ENCODE measurements at places on chromosomes 2 and 18. TPM values are rescaled to one million over a fixed set of nuclear protein-coding genes. Genes with fewer than 3 reads are reported as not detected.

Gene HOXD10
- not detected for total RNA-seq

Gene TMEM37
- total RNA-seq, result not detected

Gene ALK
- total RNA-seq, result not detected

Gene SERPINB4
- total RNA-seq, result 1.9 TPM

Gene TBR1
- not detected for total RNA-seq

Gene SEC11C
- 72.5 TPM for total RNA-seq

Gene FBXO48
- 0.72 TPM for total RNA-seq

Gene ACADL
- not detected for total RNA-seq

Gene COL3A1
- 1.5 TPM for total RNA-seq

Gene CHST9
- not detected for total RNA-seq

Gene LIMS3
- total RNA-seq, result 0.15 TPM

Gene SAG
- total RNA-seq, result not detected

Gene UGT1A1
- total RNA-seq, result not detected

Gene SALL3
- total RNA-seq, result not detected

Gene INHBB
- total RNA-seq, result not detected

Gene ITGB6
- 58.8 TPM for total RNA-seq

Gene SERPINB13
- 8.0 TPM for total RNA-seq

Gene TWIST2
- total RNA-seq, result 23.1 TPM

Gene ELOA2
- not detected for total RNA-seq

Gene NGEF
- 0.04 TPM for total RNA-seq

Gene SMCHD1
- total RNA-seq, result 15.8 TPM

Gene GULP1
- 10.3 TPM for total RNA-seq

Gene COL4A4
- under 0.01 TPM for total RNA-seq

Gene PLEK
- total RNA-seq, result not detected

Gene ACVR1C
- total RNA-seq, result 0.30 TPM

Gene PSMA8
- total RNA-seq, result not detected

Gene PIK3C3
- 33.7 TPM for total RNA-seq

Gene ABCB6
- total RNA-seq, result 9.5 TPM

Gene UGT1A10
- total RNA-seq, result not detected

Gene IL36B
- total RNA-seq, result not detected

Gene PID1
- 9.6 TPM for total RNA-seq

Gene GAL3ST2
- total RNA-seq, result not detected

Gene TEKT4
- total RNA-seq, result not detected

Gene TMEM182
- total RNA-seq, result 3.3 TPM

Gene RGPD3
- total RNA-seq, result 0.08 TPM

Gene RGPD8
- 3.2 TPM for total RNA-seq

Gene TDRD15
- total RNA-seq, result not detected

Gene TGOLN2
- 28.9 TPM for total RNA-seq

Gene DPP4
- 0.27 TPM for total RNA-seq

Gene STPG4
- not detected for total RNA-seq

Gene EHD3
- total RNA-seq, result 4.1 TPM

Gene NTSR2
- not detected for total RNA-seq
